AG09319 (cell line): ENCODE measurements at places on chromosomes 11 and 22.

- no peak for DNase-seq
Measured at GRCh38 chr11:117679461-117679860, 117.6 kb downstream of the DSCAML1 start.

GRCh38 chr11:46801694-46802470, 44.2 kb downstream of the CKAP5 start:
- no peak for DNase-seq

DNA sequence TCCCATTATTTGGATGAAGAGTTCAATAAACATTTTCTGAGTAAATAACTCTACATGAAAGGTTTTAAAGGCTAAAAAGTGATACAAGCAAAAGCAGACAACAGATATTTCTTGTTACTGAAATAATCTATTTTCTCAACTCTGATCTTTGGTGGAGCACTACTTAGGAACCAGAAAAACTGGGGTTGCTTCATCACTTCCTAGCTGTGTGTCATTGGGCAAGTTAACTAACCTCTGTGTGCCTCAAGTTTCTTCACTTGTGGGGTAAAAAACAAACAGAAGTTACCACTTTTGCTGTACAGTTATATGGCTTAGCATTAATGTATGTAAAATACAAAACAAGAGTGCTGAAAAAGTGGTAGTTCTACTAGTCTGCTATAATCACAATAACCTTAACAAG, 5.6 kb downstream of the MAPK1 start:
- no peak for DNase-seq

- no peak for DNase-seq
Measured at GRCh38 chr11:58466293-58466692, 24.3 kb upstream of the OR5B12 start.

DNA sequence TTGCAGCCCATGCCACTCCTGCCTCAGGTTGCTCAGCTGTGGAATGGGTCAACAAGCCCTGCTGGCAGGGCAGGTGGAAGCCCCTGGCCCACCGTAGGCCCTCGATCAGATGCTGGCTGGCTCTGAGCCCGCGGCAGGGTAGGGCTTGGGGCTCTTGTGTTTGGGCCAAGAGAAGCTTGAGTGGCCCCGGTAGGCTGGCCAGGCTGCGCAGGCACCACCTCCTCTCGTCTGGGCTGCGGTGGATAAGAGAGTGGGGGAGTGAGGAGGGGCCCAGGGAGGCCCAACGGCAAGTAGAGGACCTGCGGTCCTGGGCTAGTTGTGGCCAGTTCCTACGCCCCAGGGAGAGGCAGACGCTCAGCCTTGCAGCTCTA, 115.2 kb downstream of the CEP164 start:
- DNase-seq: no peak

DNA sequence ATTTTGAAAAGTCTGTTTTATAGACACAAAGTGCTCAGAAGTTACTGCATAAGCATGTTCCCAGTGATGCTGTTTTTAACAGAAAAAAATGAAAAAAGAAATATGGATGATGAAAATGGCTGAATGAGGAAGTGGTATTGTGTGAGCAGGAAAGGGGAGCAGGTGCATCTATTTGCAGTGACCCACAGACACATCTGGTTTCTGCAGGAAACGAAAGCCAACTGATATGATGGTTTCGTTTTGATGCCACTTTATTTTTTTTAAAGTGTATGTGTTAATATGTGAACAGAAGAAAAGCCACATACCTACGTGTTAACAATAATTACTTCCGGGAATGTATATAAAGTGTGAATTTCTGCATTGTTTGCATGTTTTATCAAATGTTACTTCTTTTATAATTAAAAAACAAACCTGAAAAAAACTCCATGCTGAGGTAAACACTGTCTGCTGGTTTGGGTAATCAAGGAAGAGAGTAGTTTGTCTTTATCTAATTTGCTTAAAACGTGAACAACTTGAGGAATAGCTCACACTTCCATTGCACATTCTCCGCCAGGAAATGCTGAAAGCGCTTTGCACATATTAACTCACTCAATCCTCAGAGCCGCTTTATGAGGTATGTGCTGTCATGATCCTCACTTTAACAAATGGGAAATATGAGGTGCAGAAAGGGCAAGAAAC, 1335.9 kb downstream of the TBC1D22A start:
- no peak for DNase-seq

GRCh38 chr11:19903620-19904069, 191.0 kb downstream of the NAV2 start:
- DNase-seq: peak; percentile 79

DNA sequence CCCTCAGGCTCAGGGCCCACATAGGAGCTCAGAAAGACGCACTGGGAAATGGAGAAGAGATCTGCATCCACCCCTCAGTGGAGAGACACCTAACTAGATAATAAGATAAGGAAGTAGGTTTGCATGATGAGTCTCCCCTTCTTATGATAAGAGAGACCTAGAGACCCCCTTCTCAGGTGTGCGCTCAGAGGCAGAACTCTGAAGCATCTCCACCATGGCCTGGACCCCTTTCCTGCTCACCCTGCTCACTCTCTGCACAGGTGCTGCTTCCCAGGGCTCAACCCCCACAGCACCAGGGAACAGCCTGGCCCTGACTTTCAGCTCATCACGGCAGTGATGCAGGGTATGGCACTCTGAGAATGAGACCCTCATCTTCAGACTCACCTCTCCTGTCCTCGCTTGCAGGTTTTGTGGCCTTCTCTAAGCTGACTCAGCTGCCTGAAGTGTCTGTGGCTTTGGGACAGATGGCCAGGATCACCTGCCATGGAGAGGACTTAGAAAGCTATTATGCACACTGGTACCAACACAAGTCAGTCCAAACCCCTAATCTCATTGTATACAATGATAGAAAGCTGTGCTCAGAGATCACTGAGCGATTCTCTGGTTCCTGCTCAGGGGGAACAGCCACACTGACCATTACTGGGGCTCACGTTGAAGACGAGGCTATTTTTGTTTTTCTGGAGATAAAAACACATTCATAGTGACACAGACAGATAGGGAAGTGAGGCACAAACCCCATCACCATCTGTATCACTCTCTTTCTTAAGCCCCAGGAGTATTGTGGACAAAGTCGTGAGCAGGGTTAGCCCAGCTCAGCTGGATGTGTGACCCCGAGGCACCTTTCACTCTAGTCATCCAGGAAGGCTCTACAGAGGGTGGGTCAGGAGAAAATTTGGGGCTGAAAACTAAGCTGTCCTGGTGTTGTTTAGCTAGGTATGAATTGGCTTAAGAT, 29.7 kb upstream of the IGLL5 start:
- no peak for DNase-seq

- DNase-seq: no peak
Measured at GRCh38 chr11:119342362-119343130, 1.9 kb upstream of the C1QTNF5 start.

DNA sequence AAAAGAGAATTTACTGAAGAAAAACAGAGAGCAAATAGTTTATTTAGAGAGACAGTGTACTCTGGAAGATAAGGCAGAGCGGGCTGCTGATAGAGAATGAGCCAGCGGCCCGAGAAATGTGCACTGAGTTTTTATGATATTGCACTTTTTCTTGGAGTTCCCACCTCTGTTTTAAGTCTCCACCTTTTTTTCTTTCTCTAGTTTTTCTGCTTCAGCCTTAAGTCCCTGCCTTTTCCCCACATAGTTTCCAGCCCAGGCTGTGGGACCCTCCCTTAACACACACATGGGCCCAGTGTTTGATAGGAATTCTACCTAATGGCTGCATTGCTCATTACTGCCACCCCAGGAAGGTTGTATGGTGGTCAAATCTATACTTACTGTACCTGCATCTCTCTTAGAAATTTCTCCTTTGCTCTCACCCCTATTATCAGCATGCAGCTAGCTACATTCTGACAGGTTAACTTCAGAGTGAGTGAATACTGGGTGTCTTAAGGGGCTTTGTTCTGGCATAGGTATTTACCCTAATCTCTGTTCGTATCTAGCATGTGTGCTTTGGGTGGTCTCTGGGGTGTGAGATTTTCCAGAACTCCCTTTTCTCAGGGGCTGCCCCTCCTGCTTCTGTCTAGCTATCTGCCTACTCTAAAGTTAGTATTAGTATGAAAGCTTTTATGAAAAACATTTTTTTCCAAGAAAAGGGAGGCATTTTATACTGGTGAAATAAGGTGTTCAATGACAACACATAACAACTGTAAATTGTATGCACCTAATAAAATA, 127.3 kb upstream of the TOP3B start:
- DNase-seq: no peak

- peak; percentile 56 for DNase-seq
Measured at GRCh38 chr22:50118557-50119168, 28.9 kb downstream of the MOV10L1 start.
